ENCODE measurements at places on chromosomes 12 and 14. TPM values are rescaled to one million over a fixed set of nuclear protein-coding genes. Genes with fewer than 3 reads are reported as not detected.
A peak's percentile ranks its signal among the peaks of the same experiment; 100 is the strongest.

The POC1B gene
- total RNA-seq, result 53.8 TPM

DNA sequence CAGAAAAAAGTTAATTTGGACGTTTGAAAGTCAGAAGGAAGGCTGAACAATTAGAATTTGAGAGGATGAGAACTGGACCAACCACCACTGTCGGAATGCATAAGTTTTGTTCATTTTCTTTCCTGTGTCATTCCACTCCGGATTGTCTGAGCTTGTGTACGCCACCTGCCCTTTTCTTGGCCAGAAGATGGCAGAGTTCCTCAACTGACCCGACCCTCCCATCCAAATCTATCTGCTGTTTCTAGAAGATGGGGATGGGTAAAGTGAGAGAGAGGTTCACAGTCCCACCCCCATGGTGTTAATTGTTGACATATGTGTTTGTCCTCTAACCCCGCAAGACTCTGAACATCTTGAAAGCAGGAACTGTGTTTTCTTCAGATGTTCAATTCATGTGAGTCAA is 388.0 kb downstream of the VRK1 start:
- no peak for DNase-seq

DNA sequence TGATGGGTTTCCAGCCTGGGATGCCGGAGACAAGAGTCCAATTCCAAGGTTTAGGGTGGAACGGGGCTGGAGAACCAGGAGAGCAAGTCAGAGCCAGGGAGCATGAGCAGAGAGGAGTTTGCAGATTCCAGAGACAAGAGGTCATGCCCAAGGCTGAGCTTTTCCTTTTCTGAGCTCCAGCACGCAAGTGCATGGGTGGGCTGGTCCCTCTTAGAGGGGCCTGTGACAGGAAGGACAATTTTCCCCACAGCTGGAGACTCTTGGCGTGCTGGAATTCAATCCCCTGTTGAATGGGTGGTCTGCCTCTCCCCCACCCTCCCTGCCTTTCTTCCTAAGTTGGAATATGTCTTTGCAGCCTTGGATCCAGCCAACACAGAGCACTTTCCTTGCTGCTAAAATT is 431.9 kb downstream of the BCL11B start:
- no peak for DNase-seq

DNA sequence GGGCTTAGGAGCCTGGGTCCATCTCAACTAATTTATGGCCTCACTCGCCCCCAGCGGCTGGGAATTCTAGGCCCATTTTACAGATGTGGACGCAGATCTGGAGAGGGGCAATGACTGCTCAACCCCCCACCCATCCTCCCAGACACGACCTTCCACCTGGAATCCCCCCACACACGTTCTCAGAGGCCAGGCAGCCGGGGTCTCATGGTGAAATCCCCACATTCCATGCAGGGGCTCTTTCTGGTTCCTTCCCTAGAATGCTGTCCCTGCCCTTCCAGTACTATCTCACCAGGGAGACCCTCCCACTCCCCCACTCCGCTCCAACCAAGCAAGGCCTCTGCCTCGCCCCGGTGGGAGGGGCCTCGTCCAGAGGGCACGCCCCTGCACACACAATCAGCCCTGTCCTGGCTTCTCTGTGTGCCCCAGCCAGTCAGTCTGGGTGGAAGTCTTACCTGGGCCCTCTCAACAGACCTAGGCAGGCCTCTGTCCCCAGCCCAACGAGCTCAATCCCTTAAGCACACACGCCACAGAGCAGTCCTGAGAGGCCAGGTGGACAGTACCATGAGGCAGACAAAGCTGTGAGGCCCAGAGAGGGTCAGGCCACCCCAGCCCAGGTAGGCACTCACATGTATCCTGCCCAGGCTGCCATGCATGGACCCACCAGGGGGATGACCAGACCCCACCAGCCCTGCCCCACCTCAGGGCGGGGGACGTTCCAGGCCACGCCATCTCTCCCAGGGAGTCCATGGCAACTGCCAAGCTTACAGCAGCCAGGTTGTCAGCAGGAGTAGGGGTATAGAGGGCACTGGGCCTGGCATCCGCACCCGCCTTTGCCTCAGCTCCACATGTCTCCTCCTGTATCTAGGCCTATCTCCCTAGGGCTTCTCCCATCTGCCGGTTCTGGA is 1.3 kb upstream of the ANKRD9 start:
- peak; percentile 31 for DNase-seq

DNA sequence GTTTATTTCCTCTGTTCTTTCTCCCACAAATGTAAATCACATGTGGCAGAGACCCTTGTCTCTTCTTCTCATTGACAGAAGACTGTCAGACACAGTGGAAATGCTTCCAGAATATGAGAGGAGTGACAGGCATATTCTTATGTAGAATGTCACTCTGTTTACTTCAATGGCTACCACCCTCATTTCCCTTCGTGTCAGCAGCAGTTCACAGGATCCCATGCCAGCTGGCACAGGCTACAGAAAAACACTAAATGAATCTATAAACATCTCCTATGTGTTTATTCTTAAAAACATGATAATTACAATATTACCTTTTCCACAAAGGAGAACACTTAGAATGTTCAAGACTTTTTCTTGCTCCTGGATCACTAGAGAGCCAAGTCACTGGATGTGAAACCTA is 183.8 kb upstream of the CNTN1 start:
- DNase-seq, result no peak

The TUBA1B gene
- total RNA-seq, result 851 TPM

- DNase-seq, result no peak
Measured at GRCh38 chr12:46459861-46460545, 87.4 kb upstream of the SLC38A2 start.

- DNase-seq, result no peak
Measured at GRCh38 chr12:30725739-30726138, 29.0 kb downstream of the CAPRIN2 start.

The RNASE4 gene
- total RNA-seq, result 0.79 TPM

DNA sequence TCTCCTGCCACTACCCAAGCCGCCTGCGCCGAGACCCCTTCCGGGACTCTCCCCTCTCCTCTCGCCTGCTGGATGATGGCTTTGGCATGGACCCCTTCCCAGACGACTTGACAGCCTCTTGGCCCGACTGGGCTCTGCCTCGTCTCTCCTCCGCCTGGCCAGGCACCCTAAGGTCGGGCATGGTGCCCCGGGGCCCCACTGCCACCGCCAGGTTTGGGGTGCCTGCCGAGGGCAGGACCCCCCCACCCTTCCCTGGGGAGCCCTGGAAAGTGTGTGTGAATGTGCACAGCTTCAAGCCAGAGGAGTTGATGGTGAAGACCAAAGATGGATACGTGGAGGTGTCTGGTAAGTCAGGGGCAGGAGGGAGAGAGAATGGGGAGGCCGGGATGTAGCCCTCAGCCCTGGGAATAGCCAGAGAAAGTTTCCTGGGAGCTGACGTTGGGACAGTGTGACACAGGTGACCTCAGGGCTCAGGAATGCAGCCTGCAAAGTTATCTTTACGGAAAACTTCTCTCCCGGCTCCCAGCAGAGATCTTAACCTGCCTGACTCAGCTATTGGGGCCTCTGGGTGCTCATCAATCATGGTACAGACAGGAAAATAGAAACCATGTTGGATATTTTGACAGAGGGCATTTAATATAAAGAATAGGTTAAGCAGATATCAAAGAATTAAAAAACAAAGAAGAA is 747 bp downstream of the HSPB8 start:
- DNase-seq, result no peak

DNA sequence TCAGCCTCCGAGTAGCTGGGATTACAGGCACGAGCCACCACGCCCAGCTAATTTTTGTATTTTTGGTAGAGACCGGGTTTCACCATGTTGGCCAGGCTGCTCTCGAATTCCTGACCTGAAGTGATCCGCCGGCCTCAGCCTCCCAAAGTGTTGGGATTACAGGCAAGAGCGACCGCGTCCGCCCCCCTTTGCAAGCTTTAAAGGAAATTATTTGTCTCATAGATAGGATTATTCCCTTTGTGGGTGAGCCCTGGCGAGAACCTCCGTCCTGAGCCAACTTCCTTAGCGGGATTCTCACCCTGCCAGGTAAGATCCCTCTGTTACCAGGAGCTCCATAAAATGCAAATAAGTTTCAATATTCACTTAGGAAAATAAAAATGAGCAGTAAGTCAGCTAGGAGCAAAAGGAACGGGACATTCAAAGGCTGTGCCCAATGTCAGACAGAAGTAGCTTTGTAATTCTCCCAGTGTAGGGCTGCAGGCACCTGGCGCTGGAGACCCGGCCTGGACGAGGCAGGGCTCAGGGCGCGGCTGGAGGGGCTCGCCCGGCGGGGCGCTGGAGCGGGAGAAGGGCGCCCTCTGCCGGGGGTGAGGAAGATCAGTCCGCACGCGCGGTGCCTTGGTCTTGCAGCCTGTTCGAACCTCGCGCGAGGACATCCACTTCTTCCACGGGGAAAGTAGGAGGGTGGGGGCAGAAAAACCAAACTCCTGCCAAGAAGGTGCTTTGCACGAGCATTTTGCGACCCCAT is 47.2 kb upstream of the PLXNC1 start:
- DNase-seq, result peak; percentile 89

The ZFHX2 gene
- 3.7 TPM for total RNA-seq

DNA sequence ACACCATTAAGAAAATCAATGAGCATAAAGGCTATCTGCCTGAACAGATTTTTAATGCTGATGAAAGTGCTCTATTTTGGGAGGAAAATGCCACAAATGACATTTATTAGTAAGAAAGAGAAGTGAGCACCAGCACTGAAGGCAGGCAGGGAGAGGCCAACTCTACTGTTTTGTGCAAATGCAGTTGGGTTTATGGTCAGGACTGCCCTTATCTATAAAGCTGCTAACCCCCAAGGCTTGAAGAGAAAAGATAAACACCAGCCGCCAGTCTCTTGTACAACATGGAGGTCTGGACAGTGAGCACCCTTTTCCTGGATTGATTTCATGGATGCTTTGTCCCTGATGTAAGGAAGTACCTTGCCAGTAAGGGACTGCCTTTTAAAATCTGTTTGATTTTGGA is 246.8 kb upstream of the SFSWAP start:
- no peak for DNase-seq

The SLC25A3 gene
- total RNA-seq, result 579 TPM

DNA sequence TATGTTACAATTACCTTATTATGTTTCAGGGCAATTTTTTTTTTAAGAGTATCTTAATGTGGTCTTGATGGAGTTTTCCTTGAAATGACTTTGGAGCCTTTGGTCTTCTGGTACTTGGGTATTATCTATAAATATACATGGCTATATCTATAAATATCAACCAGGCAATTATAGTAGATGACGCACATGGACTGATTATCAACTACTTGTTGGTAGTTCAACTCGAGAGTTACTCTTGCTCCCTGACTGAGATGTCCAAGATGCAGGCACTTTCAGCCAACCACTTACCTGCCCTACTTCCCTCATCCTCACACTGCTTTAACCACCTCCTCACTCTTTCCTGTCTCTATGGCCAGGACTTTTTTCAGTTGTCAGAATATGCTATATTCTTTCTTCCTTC is 85.4 kb downstream of the NTN4 start:
- DNase-seq, result no peak

The MDM2 gene
- 225 TPM for total RNA-seq

- no peak for DNase-seq
Measured at GRCh38 chr14:68541178-68541896, 251.5 kb downstream of the ZFP36L1 start.

GRCh38 chr14:38791862-38792261 is 311.2 kb downstream of the SEC23A start:
- no peak for DNase-seq

The RALGAPA1 gene
- 41.8 TPM for total RNA-seq

GRCh38 chr14:20801726-20802125 is 918 bp downstream of the RNASE1 start:
- no peak for DNase-seq

- no peak for DNase-seq
Measured at GRCh38 chr12:128796439-128797118, 27.2 kb downstream of the SLC15A4 start.

The DEPDC4 gene
- 3.8 TPM for total RNA-seq

All from activated T-cell treated with anti-CD3 and anti-CD28 coated beads, Interleukin-2, amount 50 U/mL, for 72 hours (primary cell).